HepG2 (cell line): ENCODE measurements at places on chromosomes 7 and 10.

GRCh38 chr7:70383066-70383782, 748.7 kb upstream of the GALNT17 start:
- no peak for DNase-seq

DNA sequence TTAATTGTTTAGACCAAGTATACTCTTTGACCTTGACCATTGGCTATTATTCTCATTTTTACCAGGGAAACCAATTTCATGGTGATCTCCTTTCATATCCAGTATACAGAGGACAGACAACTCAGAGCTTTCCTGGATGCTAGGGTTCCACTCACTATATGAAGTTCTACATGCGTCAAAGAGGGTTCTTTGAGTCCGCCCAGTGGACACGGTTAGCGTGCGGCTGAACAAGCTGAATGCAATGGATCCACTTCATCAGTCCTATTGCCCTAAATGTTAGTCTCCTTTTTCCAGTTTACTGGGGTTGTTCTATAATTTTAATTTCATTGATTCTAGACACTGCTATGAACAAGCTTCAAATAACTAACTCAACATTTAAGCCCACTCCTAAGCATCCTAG, 162.4 kb upstream of the PCLO start:
- no peak for DNase-seq

GRCh38 chr10:127805950-127806349, 69.0 kb downstream of the FOXI2 start:
- no peak for DNase-seq

GRCh38 chr7:152709287-152710152, 33.6 kb upstream of the XRCC2 start:
- DNase-seq, result no peak

- DNase-seq, result no peak
These were observed 251.2 kb downstream of the TNS3 start for GRCh38 chr7:47330561-47331178.

DNA sequence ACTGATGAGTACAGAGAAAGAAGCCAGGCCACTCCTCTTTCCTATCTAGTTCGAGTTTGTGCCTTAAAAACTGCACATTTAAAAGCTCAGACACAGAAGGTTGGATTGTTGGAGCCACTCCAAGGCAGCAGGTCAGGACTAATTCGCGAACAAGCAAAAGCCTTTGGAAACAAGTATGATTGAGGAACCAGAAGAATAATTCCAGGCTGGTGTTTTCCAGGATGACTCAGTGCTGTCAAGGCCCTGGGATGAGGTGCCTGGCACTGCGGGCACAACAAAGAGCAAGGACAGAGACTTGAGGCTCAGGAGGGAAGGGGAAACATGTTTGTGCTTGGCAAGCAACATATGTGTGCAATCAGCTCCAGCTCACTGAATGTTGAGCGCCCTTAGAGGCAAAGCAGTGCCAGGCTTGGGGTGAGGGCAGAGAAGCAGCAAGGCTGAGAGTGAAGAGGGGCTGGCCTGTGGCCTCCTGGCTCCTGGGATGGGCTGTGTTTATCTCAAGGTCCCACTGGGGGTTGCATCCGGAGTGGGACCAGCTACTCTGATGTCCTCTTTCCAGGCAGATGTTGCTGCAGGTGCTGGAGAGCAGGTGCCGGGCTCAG, 44.1 kb downstream of the VSTM4 start:
- DNase-seq, result no peak
